Subcutaneous preadipocyte (primary cell): ENCODE measurements at places on chromosomes 1 and 21. TPM values are rescaled to one million over a fixed set of nuclear protein-coding genes. Genes with fewer than 3 reads are reported as not detected.

Gene SPRR4
- total RNA-seq: not detected in 2 replicates

Gene ARID1A
- 17.6 and 30.9 TPM in 2 replicates for total RNA-seq

Gene SPRR1B
- not detected in 2 replicates for total RNA-seq

Gene TAF1A
- total RNA-seq: 9.9 and 13.7 TPM in 2 replicates

Gene C1orf167
- not detected in 2 replicates for total RNA-seq

Gene CRP
- total RNA-seq: not detected in 2 replicates

Gene LINGO4
- not detected in 2 replicates for total RNA-seq

Gene DNALI1
- 7.8 and 9.9 TPM in 2 replicates for total RNA-seq

Gene CCDC185
- total RNA-seq: not detected in 2 replicates

Gene PAQR6
- 0.37 and 0.59 TPM in 2 replicates for total RNA-seq

Gene LCE1B
- not detected in 2 replicates for total RNA-seq

Gene XCL2
- total RNA-seq: not detected in 2 replicates

Gene NRDC
- 73.1 and 81.5 TPM in 2 replicates for total RNA-seq

Gene OR2T33
- total RNA-seq: not detected in 2 replicates

Gene OR2M3
- not detected in 2 replicates for total RNA-seq

Gene DRAXIN
- total RNA-seq: under 0.01 TPM in 2 replicates
